ENCODE measurements at places on chromosomes 13 and 19.

DNA sequence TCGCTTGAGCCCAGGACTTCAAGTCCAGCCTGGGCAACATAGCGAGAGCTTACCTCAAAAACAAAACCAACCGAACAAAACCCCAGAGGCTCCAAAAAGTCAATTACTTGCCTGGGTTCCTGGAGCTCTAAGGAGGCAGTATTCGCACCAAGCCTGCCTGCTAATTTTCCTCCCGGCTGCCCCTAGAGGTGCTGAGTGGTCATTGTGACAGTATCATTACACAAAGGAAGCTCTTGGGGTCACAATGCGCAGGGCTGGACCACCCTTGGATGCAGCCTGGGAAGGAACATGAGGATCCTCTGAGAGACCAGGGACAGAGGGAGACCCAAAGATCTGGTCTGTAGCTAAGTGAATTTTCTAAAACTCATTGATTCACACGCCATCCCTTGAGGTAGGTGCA lies 8.5 kb upstream of the PEX11G start:
- DNase-seq: no peak

- DNase-seq: no peak
These were observed 4.3 kb upstream of the UPK1A start for GRCh38 chr19:35661995-35662340.

DNA sequence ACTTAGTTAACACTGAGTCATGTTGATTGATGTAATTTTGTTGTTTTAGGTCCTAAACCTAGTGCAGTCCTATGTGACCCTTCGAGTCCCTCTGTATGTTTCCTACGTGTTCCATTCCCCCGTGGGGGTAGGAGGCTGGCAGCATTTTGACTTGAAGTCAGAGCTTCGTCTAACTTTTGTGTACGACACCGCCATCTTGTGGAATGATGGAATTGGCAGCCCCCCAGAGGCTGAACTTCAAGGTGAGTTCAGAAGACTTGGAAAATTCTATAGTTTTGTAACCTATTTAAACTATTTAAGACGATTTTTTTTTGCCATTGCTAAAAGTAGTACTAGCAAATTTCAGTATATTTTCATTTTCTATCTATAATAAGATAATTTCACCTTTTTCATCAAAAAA lies 117.9 kb downstream of the STOML3 start:
- DNase-seq: peak; percentile 25

- no peak for DNase-seq
These were observed 2.2 kb downstream of the SBSN start for GRCh38 chr19:35525873-35526272.

- DNase-seq: no peak
These were observed 838 bp downstream of the AKAP11 start for GRCh38 chr13:42272804-42273175.

DNA sequence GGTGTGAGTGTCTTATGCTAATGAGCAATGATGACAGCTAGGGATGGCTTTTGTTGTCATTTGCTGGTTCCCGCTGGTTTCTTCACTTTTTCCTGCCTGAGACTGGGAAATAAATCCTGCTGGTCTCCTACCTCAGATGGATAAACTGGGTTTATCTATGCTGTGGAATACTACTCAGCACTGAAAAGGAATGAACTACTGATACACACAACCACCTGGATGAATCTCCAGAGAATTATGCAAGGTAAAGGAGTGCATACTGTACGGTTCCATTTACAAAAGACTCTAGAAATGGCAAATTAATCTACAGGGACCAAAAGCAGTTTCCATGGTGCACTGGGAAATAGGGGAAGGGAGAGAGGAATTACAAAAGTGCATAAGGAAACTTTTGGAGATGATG lies 41.2 kb upstream of the UBE2L5 start:
- DNase-seq: no peak

- no peak for DNase-seq
These were observed 33.0 kb downstream of the CYP4F2 start for GRCh38 chr19:15864824-15865223.

DNA sequence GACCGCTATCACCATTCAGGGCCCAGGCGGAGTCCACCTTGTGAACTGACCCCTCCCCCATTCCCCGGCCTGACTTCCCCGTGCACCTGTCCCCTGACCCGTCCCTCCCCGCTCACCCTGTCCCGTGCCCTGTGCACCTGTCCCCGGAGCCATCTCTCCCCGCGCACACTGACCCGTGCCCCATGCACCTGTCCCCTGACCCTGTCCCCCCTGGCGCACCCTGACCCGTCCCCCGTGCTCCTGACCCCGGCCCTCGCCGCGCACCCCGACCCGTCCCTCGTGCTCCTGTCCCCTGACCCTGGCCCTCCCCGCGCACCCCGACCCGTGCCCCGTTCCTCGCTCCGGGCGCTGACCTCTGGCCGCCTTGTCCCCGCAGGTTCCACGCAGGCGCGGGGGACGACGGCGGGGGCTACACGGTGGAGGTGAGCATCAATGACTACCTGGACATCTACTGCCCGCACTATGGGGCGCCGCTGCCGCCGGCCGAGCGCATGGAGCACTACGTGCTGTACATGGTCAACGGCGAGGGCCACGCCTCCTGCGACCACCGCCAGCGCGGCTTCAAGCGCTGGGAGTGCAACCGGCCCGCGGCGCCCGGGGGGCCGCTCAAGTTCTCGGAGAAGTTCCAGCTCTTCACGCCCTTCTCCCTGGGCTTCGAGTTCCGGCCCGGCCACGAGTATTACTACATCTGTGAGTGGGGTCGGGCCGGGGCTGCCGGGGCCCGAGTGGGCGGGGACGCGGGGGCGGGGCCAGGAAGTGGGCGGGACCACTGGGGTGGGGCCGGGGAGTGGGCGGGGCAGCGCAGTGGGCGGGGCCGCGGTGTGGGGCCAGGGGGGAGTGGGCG lies 9.7 kb downstream of the EFNA2 start:
- DNase-seq: no peak

GRCh38 chr19:18493440-18494266 lies 28.2 kb downstream of the ELL start:
- DNase-seq: no peak

GRCh38 chr19:38255383-38256014 lies 675 bp downstream of the PPP1R14A start:
- DNase-seq: no peak

DNA sequence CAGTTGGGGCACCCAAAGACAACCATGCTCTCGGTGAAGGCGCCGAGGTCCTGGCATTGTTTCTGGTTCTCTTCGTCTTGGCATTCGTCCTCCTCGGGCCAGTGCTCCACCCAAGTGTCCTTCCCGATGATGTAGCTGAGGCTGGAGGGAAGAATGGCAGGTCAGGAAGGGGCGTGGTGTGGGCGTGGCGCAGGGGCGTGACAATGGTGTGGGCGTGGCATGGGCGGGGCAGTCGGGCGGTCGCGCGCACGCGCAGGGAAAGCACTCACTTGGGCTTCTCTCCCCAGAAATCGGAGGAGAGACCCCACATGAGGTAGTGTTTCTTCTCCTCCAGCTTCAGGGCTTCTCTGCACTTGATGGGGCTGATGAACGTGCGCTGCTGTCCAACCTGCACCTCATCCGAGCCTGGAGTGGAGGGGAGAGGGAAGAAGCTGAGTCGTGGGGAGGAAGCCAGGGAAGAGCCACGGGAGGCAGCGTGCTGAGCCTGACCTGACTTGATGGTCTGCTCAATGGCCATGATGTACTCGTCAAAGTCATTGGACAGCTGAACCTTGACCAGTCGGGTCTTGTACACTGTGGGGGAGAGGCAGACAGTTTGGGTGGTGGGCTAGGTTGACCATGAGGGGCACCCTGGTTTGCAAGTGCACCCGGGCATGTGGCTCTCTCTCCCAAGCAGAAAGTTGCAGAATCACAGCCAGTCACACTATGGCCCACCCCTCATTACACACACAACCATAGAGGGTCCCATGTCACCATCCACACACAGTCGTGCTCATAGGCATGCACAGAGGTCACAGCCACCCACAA lies 8.1 kb upstream of the TNFSF14 start:
- DNase-seq: no peak

GRCh38 chr19:13622766-13623715 lies 116.8 kb upstream of the CACNA1A start:
- no peak for DNase-seq

- DNase-seq: no peak
These were observed 102.8 kb upstream of the SLC10A2 start for GRCh38 chr13:103168901-103169508.

- no peak for DNase-seq
These were observed 26.8 kb downstream of the UBAC2 start for GRCh38 chr13:99227331-99227900.

DNA sequence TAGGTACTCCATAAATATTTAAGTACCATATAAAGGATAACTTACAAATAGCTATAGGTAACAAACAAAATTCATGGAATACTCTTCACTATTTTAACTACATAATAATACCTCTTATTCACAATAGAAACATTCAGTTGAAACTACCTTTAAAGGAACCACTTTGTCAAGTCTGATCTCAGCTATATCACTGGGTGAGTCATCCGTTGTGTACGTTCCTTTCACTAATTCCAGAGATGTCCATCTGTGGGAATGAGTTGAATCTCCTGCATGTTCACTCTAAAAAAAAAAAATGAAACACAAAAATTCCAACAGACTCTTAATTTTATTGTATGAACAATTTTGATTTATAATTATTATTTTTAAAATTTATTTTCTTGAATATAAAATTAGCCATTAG lies 149.4 kb upstream of the FBXL3 start:
- DNase-seq: peak; percentile 76

DNA sequence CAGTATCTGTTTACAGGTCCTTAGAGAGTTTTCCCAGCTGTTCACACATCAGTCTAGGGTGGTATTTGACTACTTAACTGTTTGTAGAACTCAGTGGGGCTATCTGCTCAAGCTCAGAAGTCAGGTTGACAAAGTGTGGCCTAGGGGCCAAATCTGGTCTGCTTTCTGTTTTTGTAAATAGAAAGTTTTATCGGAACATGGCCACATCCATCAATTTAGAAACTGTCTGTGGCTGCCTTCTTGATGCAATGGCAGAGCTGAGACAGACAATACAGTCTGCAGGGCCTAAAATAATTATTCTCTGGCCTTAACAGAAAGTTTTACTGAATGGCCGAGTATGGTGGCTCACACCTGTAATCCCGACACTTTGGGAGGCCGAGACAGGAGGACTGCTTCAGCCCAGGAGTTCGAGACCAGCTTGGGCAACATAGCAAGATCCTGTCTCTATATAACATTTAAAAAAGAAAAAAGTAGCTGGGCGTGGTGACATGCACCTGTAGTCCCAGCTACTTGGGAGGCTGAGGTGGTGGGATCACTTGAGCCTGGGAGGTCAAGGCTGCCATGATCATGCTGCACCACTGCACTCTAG lies 2.4 kb downstream of the SMG9 start:
- no peak for DNase-seq

- DNase-seq: no peak
These were observed 36.4 kb downstream of the MAU2 start for GRCh38 chr19:19356901-19357566.

DNA sequence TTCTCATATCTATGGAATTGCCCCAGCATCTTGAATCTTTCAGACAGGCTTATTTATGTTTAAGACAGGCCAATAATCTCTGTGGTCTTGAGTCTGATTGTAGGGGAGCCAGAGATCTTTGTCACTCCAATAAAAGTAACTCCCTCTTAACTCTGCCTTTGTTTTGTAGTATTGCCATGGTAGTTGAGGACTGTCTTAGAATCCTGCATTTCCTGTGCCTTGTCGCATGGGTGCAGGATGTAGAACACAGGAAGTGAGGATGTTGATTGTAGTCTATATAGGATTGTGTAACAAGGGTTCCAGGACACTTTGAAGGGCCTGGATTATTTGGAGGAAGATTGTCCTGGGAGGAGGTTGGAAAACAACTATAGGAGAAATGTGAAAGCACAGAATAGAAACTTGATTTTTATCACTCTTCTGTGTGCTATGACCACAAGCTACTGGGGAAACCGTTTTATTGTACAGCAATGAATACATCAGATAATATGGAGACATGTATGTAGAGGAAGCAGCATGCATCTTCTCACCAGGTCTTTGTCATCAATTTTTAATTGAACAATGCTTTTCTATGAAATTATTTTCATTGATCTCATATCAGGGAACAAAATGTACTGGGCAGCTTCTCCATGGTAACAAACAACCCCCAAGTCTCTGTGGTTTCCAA lies 411.7 kb downstream of the FGF9 start:
- DNase-seq: no peak

GRCh38 chr13:111873676-111874178 lies 193.2 kb upstream of the SOX1 start:
- DNase-seq: no peak

DNA sequence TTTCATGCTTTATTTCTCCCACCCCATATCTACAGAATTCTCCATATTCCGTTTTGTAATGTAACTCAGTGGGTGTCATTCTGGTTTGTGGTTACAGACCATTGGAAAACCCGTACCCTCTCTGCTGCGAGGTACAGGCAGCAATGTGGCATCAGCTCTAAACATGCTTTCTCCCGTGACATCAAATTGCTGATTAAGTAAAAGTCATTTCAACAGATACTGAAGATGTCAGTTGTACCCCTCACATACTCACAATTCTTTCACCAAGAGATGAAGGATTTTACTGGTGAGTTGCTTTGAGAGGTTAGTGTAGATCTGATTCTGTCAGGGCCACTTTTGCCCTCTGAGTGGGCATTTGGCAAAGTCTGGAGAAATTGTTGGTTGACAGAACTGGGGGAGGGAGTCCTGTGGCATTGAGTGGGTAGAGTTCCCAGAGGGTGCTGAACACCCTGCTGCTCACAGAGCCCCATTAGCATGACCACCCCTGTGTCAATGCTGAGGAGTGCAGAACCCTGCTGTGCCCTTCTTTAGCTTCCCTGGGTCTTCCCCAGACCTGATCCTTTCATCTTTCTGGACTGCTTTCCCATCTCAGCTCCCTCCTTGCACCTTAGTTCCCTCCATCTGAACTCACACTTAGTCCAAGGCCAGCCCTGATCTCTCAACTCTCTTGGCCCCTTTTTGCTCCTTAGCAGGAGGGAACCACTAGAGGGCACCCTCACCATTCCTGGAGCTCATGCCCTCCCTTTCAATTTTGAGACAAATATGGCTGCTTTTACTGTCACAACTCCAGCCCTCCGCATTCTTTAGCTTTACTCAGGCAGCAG lies 39.9 kb upstream of the CEACAM8 start:
- DNase-seq: no peak

- DNase-seq: no peak
These were observed 4.1 kb downstream of the KLK2 start for GRCh38 chr19:50877338-50877737.
